Gastroesophageal sphincter (tissue), 4 donors: ENCODE measurements at places on chromosomes 11 and 22. TPM values are rescaled to one million over a fixed set of nuclear protein-coding genes. Genes with fewer than 3 reads are reported as not detected.

Gene CCDC81
- 3.7 TPM for total RNA-seq

Gene ARHGEF12
- 135 TPM for total RNA-seq

Gene RBMXL2
- total RNA-seq = not detected

DNA sequence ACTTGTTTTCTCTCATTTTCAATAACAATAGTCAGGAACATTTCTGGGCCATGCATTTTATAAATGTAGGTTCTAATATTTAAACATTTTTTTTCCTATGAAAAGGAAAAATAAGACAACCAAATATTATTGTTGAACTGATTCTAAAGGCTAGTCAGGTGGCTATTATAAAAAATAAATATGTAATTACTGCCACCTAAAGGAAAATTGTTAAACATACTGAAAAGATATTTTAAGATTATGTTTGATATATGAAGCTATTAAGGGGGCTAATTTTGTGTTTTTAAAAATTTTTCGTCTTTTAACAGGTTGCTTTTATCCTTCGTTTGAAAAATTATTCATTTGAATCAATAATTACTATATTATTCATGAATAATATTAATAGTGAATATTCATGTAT lies 62.2 kb upstream of the FDX1 start:
- ATAC-seq = no peak

GRCh38 chr11:74121804-74122203 lies 49.0 kb downstream of the C2CD3 start:
- ATAC-seq = no peak
